ENCODE measurements at places on chromosomes 4 and X.

- no peak for DNase-seq
Measured at GRCh38 chr4:8192748-8193738, 6.0 kb upstream of the SH3TC1 start.

GRCh38 chrX:11273544-11273943 is 19.7 kb upstream of the AMELX start:
- DNase-seq, result no peak

DNA sequence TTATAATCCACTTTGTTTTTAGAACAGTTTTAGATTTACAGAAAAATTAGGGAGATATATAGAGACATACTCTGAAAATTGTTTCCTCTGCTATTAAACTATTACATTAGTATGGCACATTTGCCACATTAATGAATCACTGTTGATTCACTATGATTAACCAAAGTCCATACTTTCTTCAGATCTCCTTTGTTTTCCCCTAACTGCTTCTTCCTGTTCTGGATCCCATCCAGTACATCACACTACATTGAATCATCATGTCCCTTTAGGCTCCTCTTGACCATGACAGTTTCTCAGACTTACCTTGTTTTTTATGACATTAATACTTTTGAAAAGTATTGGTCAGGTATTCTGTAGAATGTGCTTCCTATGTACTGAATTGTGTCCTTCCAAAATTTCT is 109.2 kb upstream of the EDNRA start:
- no peak for DNase-seq

DNA sequence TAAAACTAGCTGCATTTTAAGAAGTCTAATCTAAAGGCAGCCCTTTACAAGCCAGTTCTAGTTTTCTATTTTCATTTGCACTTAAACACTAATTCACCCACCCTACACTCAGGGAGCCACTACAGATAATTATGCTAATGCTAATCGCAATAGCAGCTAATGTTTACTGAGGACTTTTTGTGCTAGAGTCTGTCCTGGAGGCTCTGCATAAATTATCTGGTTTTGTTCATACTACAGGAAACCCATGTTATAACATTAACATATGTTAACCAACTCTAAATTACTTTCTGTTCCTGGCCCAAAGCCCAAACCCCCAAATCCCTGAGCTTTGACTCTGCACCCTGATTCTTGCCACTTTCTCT is 480 bp upstream of the RADX start:
- no peak for DNase-seq

- no peak for DNase-seq
Measured at GRCh38 chrX:67555578-67556203, 11.9 kb downstream of the AR start.

GRCh38 chr4:113160548-113160947 is 111.1 kb downstream of the ANK2 start:
- DNase-seq, result no peak

- DNase-seq, result no peak
Measured at GRCh38 chr4:151205722-151206121, 71.2 kb upstream of the PRSS48 start.

- DNase-seq, result no peak
Measured at GRCh38 chrX:44432641-44433040, 89.2 kb upstream of the EFHC2 start.

DNA sequence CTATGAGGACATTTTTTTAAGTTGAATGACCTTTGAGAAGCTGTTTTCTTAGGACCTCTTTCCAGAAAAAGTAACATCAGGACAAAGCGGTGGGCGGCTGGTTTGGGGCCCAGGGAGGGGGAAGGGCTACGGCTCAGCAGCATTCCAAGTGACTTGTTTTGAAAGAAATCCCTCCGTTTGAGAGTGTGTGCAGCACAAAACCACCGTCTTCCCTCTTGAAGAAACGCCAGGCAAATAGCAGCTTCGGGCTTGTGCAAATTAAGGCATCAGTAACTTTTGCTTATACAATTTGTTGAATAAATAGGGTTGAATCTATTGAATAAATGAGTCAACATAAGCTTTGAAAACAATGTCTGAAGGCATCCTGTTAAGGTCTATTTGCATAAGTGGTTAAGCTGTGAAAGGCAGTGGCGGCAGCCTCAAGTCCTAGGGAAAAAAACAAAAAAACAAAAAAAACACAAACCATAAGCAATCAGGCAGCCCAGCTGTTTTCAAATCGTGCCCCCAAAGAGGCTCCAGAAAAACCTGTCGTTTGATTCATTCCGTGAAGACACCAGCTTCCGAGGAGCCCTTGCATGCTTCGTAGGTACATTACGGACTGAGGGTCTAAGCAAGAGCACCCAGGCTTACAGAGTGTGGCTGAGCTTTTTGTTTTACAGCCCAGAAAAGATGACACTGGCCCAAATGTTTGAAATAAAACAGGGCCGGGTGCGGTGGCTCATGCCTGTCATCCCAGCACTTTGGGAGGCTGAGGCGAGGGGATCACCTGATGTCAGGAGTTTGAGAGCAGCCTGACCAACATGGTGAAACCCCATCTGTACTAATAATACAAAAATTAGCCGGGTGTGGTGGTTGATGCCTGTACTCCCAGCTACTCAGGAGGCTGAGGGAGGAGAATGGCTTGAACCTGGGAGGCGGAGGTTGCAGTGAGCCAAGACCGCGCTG is 103.7 kb downstream of the CRLF2 start:
- DNase-seq, result no peak

- no peak for DNase-seq
Measured at GRCh38 chrX:17968367-17968766, 107.3 kb upstream of the RAI2 start.

DNA sequence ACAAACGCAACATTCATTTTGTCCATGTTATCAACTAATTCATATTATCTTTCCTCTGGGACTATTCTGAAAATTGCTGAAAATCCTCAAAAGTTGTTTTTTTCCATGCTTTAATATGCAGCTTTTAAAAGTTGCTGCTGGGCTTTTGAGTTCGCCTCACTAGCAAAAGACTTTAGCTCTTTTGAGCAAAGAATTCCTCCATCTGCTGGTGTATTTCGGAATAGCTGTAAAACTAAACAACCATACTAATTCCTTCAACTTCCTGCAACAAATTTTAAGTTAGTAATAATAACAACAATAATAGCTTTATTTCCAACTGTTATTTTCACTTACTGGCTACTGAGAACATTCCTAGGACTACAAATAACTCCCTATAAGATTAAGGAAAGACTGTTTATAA is 124.5 kb upstream of the PLAC1 start:
- DNase-seq, result no peak

GRCh38 chr4:78809928-78810835 is 34.0 kb downstream of the BMP2K start:
- no peak for DNase-seq

DNA sequence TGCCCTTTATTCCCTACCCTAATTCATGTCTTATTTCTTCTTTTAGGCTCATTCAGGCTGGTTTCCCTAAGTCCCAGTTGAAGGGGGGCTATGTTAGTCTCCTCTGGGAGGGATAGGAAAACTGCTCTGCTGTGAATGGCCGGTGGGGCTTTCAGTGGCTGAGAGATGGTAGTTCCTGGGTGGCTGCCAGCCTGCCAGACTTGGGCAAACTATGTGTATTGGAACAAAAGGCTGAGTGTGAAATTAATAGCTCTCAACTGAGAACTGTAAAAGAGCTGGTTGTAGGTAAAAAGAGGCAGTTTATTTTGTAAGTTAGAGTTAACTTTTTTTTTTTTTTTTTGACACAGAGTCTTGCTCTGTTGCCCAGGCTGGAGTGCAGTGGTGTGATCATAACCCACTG is 28.8 kb downstream of the ARHGAP10 start:
- no peak for DNase-seq

DNA sequence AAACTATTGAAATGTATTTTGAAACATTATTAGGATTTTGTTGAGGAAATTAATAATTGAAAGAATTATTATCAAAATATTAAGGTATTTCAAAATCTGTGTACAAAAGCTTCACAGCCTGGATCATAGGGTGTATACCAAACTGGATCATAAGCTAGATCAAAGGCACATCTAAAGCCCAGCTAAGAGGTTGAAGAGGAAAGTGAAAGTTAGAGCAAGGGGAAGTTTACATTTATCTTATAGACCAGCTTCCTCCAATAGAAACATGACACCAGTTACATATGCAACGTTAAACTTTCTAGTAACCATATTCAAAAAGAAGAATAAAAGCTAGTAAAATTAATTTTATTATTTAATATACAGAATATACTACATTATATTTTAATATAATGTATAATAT is 227.2 kb upstream of the BMP3 start:
- DNase-seq, result no peak

Measured in activated T-cell treated with anti-CD3 and anti-CD28 coated beads for 48 hours (primary cell).